ENCODE measurements at places on chromosomes 1 and 21.

DNA sequence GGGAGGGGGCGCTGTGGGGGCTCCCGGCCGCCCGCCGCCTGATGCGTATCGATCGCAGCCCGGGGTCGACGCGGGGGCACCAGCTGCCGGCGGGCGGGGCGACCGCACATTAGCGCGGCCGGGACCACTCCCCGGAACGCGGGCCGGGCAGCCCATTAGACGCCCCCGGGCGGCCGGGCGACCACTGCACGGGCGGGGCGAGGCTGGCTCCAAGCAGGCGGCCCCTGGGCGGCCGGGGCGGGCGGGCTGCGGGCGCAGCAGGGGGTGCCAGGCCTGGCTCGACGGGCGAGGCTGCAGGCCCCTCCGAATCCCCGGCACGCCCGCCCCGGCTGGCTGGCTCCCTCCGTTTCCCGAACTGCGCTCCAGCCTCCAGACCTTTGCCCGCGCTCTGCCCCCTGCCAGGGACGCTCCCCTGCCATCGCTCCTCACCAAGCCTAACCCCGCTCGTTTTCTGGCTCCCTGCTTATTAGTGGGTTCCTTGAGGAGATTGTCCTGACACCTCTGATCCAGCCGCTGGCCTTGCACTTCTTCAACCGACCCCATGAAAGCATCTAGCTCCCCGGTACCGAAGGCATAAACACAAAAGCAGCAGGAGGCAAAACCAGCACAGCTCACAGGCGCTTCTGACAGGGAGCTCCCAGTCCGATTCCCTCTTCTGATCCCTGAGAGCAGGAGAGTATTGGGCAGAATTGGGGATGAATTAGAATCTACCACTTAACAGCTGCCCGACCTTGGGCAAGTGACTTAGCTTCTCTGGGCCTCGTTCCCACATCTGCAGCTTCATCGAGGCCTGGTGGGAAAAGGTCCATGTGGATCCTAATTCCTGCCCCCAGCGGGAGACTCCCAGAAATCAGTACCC lies 92.6 kb upstream of the CASZ1 start:
- ATAC-seq, result peak; percentile 78

DNA sequence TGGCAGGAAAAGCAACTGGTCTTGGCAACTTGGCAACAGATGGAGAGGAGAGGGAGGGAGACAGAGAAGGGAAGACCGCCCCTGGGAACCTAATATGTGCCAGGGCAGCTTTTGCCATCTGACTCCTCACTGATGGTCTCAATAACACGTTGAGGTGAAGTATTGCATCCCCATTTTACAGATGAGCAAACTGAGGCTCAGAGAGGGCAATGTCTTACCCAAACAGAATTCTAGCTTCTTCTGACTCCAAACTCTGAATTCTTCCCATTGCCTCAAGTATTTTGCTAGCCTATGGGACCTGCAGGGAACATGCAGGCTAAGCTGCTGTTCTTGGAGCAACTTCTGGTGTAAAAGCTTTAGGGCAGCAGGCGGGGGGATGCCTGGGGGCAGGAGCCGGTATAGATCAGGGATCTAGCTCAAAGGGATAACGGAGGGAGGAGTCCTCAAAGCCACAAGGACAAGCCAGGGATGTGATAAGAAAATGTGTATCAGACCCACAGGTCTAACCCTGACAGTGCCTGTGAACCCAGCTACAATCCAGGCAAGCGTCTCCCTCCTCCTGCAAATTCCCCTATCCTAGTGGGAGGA lies 7.2 kb upstream of the GUCA2A start:
- ATAC-seq, result no peak

- ATAC-seq, result no peak
Measured at GRCh38 chr1:165069829-165070228, 286.7 kb downstream of the LMX1A start.

DNA sequence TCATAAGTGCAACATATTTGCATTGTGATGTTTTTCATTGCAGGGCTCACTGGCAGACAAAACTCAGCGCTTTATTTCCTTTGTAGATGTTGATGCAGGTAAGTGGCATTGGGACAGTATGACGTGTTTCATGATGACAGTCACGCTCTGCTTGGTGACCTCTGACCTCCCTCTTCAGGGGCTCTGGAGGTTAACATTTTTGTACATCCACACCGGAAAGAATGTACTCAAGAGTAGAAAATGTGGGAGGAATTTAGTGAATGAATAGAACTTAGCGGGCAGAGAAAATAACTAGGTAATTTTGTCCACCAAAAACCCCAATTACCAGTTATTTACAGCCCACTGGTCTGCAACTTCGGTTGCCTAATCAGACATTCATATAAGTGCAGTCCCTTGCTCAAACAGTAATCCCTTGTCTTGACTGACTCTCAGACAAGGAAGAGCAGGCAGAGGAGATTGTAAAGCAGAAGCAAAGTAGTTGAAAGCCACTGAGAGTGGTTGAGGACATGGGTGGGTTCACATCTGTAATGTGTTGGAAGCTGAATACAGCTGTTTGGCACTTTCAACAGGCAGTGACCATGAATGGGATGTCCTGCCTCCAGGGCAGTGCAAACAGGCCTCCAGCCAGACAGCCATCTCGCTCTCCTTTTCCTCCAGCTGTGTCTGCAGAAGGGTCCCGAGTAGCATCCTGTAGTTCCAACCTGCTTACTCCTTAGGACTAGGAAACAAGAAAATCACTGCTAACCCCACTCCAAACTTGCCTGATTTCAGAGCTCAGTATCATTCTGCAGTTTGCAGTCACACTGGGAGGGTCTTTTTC lies 188.9 kb downstream of the NRIP1 start:
- ATAC-seq, result peak; percentile 2

GRCh38 chr1:116667078-116667574 lies 407 bp downstream of the IGSF3 start:
- no peak for ATAC-seq

DNA sequence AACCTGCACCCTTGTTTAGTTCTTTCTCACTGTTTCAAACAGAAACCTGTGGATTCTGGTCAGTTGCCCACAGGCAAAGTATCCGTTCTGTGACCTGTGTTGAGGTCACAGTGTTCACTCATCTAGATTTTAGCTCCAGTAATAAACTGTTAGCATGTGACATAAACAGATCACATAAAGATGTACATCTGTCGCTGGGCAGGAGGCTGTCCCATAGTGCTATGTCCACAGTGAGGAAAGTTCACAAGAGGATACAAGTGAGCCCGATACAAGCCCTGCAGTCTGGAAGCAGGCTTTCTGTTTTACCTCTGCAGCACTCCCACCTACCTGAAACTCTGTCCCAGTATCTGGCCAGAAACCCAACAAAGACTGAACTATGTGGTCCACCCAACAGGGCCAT lies 28.4 kb downstream of the LMX1A start:
- ATAC-seq, result no peak

GRCh38 chr21:41950941-41951351 lies 2.9 kb downstream of the C2CD2 start:
- ATAC-seq, result no peak

- ATAC-seq, result no peak
Measured at GRCh38 chr1:94798054-94798453, 22.1 kb upstream of the SLC44A3 start.

DNA sequence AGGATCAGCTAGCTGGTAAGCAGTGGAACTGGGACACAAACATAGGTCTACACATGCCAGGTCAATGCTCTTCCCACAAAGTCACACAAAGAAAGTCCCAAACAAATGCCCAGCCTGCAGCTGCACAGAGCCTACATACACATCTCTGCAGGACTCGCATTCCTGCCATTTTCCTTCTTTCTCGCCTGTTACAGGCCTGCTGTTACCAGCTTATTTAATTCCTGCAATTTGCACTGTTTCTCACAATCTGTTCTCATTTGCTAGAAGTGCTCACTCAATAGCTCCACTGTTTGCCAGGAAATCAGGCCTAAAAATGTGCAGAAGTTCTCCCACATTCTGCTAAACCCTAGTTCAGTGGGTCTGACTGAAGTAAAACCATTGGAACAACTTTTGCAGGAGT lies 362.6 kb upstream of the C1orf87 start:
- ATAC-seq, result no peak

DNA sequence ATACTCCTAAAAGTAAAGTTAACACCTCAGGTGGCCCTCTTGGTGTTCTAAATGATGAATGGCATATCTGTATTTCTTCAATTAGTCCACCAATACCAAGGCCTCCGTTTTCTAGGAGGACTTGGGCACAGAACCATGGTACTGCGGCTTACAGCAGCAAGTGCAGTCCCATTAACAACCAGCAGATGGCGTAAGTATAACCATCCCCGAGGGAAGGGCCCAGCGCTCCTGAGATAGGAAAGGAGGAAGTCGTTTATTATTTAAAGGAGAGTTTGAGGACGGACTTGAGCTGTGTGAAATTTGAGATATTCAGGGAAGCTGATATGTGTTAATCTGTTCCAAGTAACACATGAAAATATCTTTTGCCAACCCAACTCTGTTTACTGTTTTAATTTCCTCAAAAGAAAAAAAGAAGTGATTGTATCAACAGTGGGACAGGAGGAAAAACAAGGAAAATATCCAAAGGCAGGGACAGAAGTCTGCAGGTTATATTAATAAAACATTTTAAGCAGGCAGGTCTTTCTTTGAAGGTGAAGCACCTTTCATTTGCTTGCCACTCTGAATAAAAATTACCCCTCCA lies 37.7 kb upstream of the KCNJ15 start:
- no peak for ATAC-seq

- ATAC-seq, result no peak
Measured at GRCh38 chr1:114338191-114338890, 172.7 kb downstream of the TRIM33 start.

- no peak for ATAC-seq
Measured at GRCh38 chr1:223479718-223480425, 86.7 kb downstream of the CCDC185 start.

GRCh38 chr1:217048104-217048707 lies 325.0 kb upstream of the ESRRG start:
- ATAC-seq, result no peak

DNA sequence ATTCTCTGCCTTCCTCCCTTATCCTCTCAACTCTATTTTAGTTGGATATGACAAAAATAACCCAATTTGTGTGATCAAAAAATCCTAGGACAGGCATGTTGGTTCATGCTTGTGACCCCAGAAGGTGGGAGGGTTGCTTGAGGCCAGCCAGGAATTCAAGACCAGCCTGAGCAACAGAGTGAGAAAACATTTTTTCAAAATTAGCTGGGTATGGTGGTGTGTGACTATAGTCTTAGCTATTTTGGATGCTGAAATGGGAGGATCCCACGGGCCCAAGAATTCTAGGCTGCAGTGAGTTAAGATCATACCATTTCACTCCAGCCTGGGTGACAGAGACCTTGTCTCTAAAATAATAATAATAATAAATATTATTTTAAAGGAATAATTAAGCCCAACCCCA lies 1383.1 kb upstream of the ADGRL2 start:
- no peak for ATAC-seq

- peak; percentile 8 for ATAC-seq
Measured at GRCh38 chr1:37476460-37477197, 2.2 kb downstream of the ZC3H12A start.

GRCh38 chr1:2052054-2052679 lies 2.0 kb downstream of the PRKCZ start:
- ATAC-seq, result no peak

DNA sequence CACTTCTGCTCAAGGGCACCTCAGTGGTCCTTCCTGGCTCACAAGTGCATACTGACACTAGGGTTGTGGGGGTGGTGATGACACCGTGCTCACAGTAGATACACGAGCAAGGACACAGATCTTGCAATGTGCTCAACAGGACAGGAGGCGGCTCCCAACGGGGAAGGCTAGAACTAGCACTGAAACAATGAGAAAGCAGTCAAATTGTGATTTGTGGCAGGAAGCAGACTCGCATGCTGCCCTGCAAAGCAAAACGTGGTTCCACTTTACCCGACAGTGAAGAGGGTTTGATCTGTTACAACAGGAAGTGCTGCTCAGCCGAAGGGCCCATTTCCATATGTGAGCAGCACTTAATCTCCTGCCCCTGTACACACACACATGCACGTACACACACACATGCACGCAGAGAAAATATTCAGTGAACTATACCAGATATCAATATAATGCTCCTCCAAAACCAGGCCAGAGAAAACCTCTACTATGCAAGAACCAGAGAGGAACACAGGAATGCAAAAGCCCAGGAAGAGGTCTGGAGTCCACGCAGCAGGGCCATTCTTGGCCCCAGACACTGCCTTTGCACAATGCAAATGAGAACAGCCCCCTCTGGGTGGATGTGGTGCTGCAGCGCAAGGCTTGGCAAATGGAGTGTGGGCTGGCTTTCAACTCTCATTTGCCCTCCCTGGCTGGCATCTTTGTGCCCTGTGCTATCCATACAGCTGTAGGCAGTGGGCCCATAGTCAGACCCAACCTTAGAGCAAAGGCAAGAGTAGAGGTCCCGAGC lies 47.1 kb downstream of the KANK4 start:
- peak; percentile 92 for ATAC-seq

GRCh38 chr1:219699870-219700269 lies 87.0 kb upstream of the ZC3H11B start:
- ATAC-seq, result no peak

GRCh38 chr1:173444757-173445156 lies 32.4 kb upstream of the PRDX6 start:
- no peak for ATAC-seq

DNA sequence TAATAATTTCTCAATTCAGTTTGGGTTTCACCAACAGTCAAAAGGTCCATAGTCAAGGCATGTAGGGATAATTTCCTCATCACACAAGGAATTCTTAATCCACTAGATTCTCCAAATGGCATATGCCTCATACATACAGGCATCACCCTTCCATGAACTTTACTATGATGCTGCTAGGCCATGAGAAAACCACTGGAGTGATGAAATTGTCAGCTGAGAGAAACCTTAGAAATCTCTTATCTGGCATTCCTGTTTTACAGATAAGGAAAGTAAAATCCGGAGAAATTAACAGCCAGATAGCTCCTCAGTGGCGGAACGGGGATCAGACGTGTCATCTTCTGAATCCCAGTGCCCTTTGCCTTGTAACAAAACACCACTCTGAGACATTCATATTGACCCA lies 274.4 kb downstream of the NTNG1 start:
- no peak for ATAC-seq

- peak; percentile 78 for ATAC-seq
Measured at GRCh38 chr1:246782120-246782900, 58.1 kb downstream of the SCCPDH start.

DNA sequence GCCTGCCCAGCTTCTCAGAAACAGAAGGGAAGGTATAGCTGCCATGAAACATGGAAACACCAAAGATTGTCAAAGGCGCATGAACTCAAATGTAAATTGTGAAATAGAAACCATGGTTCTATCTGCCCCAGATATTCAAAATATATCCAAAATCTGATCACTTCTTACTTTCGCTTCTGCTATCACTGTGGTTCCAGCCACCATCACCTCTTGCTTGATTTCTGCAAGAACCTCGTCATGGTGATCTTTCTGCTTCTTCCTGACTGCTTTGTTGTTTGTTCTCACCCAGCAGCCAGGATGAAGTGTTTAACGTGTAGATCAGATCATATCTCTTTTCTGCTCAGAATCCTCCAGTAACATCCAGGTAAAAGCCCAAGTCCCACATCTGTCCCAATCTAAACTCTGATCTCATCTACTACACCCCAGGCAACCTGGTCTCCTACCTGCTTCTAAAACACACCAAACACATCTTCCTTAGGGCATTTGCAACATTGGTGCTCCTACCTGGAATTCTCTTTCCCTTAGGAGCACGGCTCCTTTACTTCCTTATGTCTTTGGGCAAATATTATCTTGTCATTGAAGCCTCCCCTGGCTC lies 10.5 kb upstream of the LMO4 start:
- ATAC-seq, result no peak

Data from motor neuron (in vitro differentiated cells).